ENCODE measurements at places on chromosomes 12 and 14.

GRCh38 chr12:52278575-52279421, 4.4 kb downstream of the KRT86 start:
- DNase-seq = no peak

- DNase-seq = no peak
Observed at GRCh38 chr12:97940629-97941028, 478.0 kb downstream of the RMST start.

GRCh38 chr14:24232645-24233537, at the start of gene GMPR2:
Gene GMPR2, plus strand, starts transcription at chr14:24232929. Its CDS starts 325 bp downstream, at chr14:24233254.
- peak; percentile 49 for DNase-seq

GRCh38 chr14:71183876-71184689, 276.8 kb downstream of the PCNX1 start:
- peak; percentile 82 for DNase-seq

DNA sequence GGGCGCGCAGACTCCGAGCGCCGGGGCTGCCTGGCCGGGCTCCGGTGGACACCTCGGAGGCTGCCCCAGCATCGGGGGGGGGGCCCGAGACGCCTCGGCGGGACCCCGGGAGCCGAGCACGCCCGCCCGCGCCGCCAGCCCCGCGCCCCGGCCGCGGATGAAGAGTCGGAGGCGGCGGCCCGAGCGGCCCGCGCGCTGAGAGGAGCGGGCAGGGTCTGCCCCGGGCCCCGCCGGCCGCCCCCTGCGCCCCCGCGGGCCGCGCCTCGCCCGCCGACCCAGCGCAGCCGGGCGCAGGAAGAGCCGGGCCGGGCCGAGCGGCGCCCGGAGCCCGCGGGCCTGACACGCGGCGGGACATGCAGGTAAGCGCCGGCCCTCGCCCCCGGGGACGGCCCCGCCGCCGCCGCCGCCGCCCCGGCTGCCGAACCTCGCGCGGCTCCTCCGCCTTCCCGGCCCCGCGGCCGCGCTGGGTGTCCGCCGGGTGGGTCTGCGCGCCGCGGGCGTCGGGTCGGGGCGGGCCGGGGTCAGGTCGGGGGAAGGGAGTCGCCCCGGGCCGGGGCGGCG, 63.7 kb downstream of the FBXL14 start:
- DNase-seq = no peak

GRCh38 chr12:6766651-6767349, 637 bp downstream of the PTMS start:
- DNase-seq = no peak

GRCh38 chr12:39028382-39028781, 123.0 kb upstream of the CPNE8 start:
- no peak for DNase-seq

GRCh38 chr14:89067293-89067972, 243.0 kb downstream of the TTC8 start:
- no peak for DNase-seq

- no peak for DNase-seq
Observed at GRCh38 chr14:89340200-89341181, 76.5 kb downstream of the FOXN3 start.

- no peak for DNase-seq
Observed at GRCh38 chr12:53766881-53767280, 15.1 kb upstream of the CISTR start.

GRCh38 chr14:52463375-52463774, 88.9 kb downstream of the TXNDC16 start:
- no peak for DNase-seq

DNA sequence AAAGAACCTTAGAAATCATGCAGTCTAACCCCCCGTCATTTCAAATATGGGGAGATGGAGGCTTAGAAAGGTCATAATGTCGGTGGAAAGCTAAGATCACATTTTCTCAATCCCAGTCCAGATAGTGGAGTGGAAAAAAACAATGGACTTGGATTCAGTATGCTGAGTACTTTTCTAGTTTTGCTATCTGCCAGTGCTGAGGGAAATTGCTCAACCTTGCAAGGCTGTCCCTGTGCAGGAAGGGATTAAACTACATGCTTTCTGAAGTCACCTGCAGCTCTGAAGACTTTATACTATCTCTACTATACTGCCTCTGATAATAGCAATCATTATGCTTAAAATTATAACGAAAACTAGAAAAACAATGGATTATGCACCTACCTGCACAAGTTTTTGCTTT, 272.8 kb downstream of the LRIG3 start:
- DNase-seq = no peak

DNA sequence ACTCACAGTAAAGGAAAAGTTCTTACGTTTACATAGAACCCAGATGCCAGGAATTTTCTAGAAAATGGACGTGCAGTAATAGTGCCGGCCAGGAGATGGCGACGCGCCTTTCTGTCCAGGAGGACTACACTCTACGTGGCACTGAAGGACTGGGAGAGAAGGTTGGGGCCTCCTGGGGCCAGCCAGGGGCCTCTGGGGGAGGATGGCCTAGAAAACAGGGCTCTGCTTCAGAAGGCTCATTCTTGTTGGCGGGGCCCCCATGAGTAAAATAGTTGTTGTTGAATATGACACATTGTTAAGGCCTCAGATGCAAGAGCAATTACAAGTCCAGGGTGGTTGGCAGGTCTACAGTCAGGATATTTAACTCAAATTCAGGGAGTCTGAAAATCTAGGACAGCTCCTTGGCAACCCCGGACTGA, 120.1 kb upstream of the MAX start:
- DNase-seq = peak; percentile 16

GRCh38 chr12:93080994-93081809, 152.1 kb upstream of the EEA1 start:
- no peak for DNase-seq

- no peak for DNase-seq
Observed at GRCh38 chr14:22508150-22508457, 80.9 kb downstream of the DAD1 start.

GRCh38 chr12:93059288-93059687, 130.2 kb upstream of the EEA1 start:
- no peak for DNase-seq

DNA sequence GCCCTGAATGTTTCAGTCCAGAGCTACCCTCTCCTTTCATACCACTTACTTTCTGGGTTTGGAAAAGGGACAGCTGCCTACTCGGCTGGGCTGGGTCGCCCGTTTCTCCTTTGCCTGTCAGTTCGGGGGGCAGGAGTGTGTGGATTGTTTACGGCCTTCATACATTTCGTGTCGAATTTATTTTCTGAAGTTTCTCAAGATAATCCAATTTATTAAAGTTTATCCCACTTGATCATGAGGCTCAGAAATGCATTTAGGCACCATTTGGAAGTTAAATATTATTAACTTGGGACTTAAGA, 608 bp downstream of the ZNF410 start:
- no peak for DNase-seq

DNA sequence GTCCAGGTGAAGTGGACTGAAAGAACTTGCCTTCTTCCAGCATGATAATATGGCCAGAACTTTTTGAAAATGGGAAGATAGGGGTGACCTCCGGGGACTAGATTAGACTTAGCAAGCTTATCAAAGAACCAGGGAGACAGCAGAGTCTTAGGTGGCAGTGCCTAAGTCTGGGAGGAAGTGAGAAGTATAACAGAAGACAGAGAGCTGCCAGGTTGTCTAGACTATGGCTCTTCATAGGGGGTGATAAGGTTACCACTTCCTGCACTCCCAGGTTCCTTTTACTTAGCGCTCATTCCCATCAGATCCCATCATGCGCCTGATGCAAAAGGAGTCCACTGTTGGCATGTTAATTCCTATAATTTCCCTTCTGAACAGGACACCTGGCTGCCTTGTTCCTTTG, 69.9 kb downstream of the PLXNC1 start:
- no peak for DNase-seq

DNA sequence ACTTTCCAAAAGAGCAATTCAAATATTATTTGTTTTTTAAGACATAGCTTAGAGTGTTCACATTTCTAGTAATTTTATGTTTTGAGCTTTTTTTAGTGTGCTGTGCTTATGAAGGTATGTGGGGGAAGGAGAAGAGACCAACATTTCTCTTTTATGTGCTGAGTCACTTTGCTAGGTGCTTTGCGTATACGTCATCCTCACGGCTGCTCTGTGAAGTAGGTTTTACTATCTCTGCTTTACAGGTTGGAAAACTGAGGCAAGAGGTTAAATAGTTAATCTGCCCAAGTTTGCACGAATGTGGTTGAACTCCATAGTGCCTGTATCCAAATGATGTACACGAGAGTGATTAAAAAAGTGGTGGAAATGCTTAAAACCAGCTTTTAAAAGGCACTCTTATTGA, 75.9 kb downstream of the AEBP2 start:
- DNase-seq = no peak
